ENCODE measurements at places on chromosomes 2 and 18.

GRCh38 chr2:70141212-70141901 lies 49.5 kb downstream of the C2orf42 start:
- no peak for DNase-seq

DNA sequence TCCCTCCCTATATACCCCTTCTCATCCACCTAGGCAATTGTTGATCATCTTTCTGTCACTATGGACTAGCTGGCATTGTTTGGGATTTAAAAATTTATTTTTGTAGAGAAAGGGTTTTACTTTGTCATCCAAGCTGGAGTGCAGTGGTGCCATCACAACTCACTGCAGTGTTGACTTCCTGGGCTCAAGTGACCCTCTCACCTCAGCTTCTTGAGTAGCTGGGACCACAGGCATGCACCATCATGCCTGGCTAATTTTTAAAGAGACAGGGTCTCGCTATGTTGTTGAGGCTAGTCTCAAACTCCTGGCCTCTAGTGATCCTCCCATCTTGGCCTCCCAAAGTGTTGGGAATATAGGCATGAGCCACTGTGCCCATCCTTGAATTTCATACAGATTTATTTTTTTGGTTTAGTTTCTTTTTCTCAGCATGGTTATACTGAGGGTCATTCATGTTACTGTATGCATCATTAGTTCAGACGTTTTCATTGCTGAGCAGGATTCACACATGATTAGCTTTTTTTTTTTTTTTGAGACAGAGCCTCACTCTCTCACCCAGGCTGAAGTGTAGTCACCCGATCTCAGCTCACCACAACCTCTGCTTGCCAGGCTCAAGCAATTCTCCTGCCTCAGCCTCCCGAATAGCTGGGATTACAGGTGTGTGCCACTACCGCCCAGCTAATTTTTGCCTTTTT lies 8.6 kb upstream of the PCARE start:
- DNase-seq, result no peak

GRCh38 chr2:121803503-121803902 lies 48.1 kb downstream of the TSN start:
- no peak for DNase-seq

GRCh38 chr2:219513787-219514186 lies 495 bp upstream of the ASIC4 start:
- no peak for DNase-seq

DNA sequence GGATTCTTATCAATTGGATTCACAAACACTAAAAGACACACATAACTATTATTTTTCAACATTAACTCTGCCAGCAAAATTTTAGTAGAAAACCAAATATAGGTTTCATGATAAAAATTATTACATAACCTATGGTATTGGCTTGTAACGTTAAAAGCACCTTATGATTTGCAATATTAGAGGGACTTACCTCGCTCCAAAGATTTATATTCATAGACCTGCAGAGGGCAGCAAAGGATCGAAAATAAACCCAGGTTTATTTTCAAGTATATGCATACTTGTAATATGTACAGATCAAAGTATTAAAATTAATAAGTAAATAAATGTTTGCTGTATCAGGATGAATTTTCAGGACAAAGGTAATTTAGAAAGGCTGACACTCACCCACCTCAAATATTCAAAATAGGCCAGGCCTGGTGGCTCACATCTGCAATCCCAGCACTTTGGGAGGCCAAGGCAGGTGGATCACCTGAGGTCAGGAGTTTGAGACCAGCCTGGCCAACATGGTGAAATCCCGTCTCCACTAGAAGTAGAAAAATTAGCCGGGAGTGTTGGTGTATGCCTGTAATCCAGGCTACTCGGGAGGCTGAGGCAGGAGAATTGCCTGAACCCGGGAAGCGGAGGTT lies 45.3 kb downstream of the LRPPRC start:
- DNase-seq, result no peak

- no peak for DNase-seq
Observed at GRCh38 chr2:187497858-187498463, 49.9 kb upstream of the CALCRL start.

DNA sequence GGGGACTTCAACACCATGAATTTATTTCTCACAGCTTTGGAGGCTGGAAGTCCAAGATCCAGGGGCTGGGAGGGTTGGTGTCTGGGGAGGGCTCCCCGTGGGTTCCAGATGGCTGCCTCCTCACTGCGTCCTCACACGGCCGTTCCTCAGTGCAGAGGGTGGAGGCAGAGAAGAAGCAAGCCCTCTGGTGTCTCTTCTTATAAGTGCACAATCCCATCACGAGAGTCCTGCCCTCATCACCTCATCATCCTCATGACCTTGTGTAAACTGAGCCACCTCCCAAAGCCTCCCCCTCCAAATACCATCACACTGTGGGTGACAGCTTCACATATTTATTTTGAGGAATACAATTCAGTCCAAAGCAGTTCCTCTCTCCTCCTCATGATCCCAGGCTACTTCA lies 26.3 kb downstream of the TMEM163 start:
- DNase-seq, result no peak

DNA sequence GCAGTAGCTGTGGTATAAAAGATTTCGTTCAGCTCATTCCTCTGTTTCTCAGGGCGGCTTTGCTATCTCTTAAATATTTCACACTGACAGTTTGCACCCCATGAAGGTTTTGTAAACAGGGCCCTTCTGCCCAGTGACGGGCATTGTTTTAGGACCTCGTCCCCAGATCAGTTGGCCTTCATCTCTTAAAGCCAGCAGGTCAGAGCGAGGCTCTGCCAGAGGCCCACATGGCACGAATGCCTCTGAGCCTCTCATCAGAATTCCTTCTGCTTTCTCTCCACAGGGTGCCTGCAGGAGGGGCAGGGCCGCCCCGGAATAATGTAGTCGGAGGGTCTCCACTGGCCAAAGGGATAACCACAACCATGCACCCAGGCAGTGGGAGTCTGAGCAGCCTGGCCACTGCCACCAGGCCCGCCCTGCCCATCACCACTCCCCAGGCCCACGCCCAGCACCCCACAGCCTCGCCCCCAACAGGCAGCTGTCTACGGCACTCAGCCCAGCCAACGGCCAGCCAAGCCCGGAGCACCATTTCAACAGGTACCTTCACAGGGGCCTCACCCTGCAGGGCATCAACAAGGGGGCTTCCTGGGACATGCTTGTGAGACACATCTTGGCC lies 177.0 kb downstream of the SEPTIN10 start:
- DNase-seq, result no peak

- no peak for DNase-seq
Observed at GRCh38 chr18:55783921-55784320, 195.9 kb upstream of the TCF4 start.

- no peak for DNase-seq
Observed at GRCh38 chr2:20562540-20563225, 88.2 kb downstream of the HS1BP3 start.

DNA sequence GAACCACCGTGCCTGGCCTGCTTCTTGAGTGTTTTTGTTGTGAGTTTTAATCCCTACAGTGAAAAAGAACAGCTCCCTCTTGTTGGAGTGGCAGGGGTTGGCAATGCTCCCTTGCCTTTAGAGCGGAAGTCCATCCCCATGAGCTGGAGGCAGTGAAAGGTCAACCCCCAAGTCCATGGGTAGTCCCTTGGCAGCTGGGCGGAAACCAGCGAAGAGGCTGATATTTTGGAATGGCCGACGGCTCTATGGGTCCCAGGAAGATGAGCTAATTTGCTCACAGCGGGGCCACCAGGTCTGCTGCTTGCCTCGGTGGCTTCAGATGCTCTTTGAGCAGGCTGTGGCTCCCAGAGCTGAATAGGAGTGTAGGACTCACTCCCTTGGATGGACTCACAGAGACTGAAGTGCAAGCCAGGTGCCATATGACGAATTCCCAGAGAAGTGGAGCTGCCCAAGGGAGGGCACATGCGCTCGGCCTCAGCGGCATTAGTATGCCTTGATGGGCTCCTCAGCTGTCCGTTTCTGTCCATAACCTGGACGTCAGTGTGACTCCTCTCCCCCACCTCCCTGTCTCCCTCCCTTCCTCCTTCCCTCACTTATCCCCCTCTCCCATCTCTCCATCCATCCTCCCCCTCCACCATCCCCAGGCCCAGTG lies 25.4 kb upstream of the RHOB start:
- DNase-seq, result peak; percentile 33

GRCh38 chr18:12317664-12318333 lies 9.8 kb downstream of the TUBB6 start:
- DNase-seq, result no peak

- peak; percentile 70 for DNase-seq
Observed at GRCh38 chr2:240568678-240569522, 616 bp downstream of the RNPEPL1 start.

GRCh38 chr2:231716666-231717280 lies 8.4 kb downstream of the PTMA start:
- no peak for DNase-seq

DNA sequence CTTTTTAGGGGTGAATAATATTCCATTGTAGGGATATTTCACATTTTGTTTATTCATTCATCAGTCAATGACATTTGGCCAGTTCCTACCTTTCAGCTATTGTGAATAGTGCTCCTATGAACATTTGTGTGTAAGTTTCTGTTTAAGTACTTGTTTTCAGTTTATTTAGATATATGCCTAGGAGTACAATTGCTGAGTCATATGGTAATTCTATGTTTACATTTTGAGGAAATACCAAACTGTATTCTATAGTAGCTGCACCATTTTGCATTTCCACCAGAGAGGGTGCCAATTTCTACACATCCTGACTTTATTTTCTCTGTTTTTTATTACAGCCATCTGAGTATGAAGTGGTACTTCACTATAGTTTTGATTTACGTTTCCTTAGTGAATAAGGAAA lies 54.4 kb upstream of the ZNF236 start:
- no peak for DNase-seq

DNA sequence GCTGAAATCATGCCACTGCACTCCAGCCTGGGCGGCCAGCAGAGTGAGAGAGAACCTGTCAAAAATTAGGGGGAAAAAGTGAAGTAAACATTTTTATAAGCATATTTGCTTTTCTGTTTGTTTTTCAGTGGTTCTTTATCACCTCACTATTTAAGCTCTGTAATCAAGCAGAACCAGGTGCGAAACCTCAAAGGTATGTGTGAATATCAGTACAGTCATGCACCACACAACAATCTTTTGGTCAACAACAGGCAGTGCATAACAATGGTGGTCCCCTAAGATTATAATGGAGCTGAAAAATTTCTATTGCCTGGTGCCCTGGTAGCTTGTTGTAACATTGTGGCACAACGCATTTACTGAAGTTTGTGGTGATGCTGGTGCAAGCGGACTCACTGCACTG lies 167.4 kb upstream of the STON1 start:
- DNase-seq, result no peak

DNA sequence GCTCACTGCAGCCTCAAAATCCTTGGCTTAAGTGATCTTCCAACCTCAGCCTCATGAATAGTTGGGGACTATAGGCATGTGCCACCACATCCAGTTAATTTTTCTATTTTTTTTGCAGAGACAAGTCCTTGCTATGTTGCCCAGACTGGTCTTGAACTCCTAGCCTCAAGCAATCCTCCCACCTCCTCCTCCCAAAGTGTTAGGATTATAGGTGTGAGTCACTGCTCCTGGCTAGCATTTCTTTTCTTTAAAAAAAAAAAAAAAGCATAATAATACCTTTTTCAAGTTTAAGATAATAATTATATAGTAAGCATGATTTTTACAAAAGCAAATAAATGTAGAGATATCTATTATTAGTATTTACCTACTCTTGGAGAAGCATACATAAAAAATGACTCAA lies 36.1 kb downstream of the PPP4R1 start:
- no peak for DNase-seq

DNA sequence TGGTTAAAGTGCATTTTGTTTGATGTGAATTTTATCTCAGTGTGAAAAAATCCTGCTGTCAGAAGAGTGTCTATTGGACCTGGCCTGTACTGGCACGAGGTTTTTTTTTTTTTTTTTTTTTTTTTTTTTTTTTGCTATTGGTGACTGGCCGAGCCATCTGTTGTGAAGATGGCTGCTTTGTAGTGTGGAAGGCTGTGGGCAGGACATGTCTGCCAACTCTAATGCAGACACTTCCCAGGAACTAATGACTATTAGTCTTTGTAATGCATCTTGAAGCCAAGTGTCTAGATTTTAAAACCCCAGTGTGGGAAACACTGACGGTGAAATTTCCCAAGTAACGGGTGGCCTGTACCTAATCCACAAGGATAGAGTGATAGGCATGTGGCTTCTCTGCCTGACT lies 34.3 kb downstream of the ZAP70 start:
- no peak for DNase-seq

DNA sequence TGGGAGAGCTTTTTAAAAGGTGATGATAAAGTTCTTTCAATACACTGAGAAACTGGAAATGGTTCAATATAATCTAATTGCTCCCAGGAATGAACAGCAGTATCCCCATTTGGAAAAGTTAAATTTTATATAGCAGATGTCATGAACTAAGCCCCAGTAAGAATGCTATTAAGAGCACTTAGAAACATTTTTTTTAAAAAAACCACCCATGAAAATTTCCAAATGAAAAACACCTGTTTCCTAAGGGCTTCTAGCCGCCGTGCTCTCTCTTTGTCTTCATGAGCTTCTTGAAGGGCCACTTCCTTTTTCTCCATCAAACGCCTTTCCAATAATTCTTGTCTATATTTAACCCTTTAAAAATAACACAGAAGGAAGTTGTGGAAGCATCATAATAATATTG lies 77.0 kb downstream of the UPP2 start:
- no peak for DNase-seq

GRCh38 chr2:159204381-159205144 lies 81.9 kb downstream of the WDSUB1 start:
- no peak for DNase-seq

- DNase-seq, result no peak
Observed at GRCh38 chr2:149271575-149271974, 58.8 kb upstream of the LYPD6 start.

DNA sequence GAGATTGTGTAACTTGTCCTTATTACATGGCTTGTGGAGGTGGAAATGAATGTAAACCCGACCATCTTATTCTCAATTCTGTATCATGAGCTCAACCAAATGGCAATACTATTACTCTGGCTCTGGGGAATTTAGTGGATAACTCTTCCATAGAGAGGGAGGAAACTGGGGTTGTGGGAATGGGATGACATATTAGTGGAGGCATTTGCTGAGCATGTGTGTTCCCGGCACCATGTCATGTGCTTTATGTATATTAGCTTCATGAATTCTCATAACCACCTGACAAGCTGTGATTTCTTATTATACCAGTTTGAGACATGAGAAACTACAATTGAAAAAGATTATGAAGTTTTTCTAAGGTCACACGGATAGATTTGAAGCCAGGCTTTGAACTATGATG lies 112.8 kb upstream of the TMEFF2 start:
- no peak for DNase-seq

GRCh38 chr18:13545514-13545913 lies 180.8 kb downstream of the FAM210A start:
- DNase-seq, result peak; percentile 39

- DNase-seq, result no peak
Observed at GRCh38 chr18:28439870-28440269, 262.9 kb upstream of the CDH2 start.

GRCh38 chr18:22509423-22509822 lies 91.7 kb upstream of the CTAGE1 start:
- no peak for DNase-seq

DNA sequence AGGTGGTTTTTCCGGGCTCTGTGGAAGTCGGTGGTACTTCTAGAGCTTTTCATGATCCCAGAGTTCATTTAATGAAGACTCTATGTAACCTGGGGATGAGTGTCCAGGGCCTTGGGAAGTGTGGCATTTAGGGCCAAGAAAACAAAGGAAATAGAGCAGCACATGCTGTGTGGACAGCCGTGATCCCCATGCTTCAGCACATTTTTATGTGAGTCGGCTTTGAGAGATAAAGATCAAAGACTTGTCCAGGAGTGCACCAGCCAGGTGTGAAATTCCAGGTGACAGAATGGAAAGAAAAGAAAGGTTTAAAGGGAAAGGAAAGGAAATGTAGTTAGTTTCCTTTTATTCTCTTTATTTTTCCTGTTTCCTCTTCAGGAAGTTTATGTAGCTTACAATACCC lies 258.0 kb upstream of the NRP2 start:
- DNase-seq, result no peak
